ENCODE measurements at places on chromosomes 7 and 10.

GRCh38 chr10:85490431-85490830 lies 876.2 kb downstream of the GRID1 start:
- no peak for DNase-seq

- DNase-seq = no peak
Measured at GRCh38 chr7:90955641-90956207, 308.5 kb upstream of the FZD1 start.

GRCh38 chr7:118305671-118306070 lies 81.2 kb downstream of the ANKRD7 start:
- no peak for DNase-seq

GRCh38 chr7:70539617-70540016 lies 592.3 kb upstream of the GALNT17 start:
- no peak for DNase-seq

DNA sequence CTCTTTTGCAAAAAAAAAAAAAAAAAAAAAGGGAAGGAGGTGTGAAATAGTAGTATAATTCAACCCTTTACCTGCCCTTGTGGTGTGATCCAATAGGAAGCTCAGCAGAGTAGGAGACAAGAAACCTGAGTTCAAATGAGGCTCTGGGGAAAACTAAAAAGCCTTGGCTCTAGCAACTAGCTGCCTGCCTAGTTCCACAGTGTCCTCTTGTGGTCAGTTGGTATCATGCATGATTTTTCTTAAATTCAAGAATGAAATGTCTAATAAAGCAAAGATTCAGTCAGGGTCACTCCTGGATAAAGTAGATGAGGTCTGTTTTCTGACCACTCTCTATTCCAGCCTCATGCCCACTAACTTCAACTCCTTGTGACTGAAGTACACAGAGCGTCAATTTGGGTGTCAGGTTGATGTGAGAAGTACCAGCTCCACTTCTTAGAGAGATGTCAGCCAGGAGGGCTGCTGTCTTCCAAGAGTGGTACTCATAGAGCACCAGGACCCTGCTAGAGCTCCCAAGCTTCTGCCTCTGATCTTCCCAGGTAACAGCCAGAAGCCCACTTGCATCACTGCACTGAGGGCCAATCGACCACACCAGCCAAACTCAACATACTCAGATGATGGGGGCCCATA lies 10.5 kb downstream of the LSM5 start:
- no peak for DNase-seq

DNA sequence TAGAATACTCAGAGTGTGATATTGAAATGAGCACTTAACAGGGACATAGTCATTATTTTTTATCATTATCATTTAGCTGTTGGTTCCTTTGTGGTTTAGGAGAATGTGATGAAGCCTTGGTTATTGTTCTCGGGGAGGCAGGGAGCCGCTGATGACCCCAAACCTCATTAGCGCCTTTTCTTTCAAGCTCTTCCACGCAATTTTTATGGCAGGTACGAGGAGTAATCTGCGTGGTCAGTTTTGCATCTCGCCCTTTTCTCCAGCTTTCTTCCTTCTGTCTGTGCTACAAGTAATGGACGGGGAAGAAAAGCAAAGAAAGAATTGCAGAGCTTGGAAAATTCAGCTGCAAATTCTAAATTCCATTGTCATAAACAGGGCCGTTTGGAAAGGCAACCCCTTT lies 338.4 kb downstream of the GLRX3 start:
- DNase-seq = no peak

- DNase-seq = peak; percentile 20
Measured at GRCh38 chr7:18361756-18362155, 133.8 kb upstream of the HDAC9 start.

DNA sequence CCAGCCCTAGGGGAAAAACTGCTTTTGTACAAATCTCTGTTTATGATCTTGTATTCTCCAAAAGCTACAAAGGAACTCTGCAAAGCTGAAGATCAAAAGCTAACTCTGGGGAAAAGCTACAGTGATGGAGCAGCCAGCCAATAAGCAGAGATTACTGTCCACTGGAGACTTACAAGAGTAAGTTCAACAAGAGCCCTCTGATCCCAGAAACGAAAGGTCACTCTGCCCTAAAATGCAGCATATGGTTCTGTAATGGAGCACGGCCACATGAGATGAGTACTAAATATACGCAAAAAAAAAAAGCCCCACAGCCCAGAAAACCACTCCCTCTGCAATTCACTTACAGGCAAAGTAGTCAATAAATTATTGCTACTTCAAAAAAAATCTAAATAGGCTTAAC lies 60.1 kb downstream of the ERCC6 start:
- DNase-seq = no peak
